IPS DF 19.7 (cell line): ENCODE measurements at places on chromosomes 4 and X.

DNA sequence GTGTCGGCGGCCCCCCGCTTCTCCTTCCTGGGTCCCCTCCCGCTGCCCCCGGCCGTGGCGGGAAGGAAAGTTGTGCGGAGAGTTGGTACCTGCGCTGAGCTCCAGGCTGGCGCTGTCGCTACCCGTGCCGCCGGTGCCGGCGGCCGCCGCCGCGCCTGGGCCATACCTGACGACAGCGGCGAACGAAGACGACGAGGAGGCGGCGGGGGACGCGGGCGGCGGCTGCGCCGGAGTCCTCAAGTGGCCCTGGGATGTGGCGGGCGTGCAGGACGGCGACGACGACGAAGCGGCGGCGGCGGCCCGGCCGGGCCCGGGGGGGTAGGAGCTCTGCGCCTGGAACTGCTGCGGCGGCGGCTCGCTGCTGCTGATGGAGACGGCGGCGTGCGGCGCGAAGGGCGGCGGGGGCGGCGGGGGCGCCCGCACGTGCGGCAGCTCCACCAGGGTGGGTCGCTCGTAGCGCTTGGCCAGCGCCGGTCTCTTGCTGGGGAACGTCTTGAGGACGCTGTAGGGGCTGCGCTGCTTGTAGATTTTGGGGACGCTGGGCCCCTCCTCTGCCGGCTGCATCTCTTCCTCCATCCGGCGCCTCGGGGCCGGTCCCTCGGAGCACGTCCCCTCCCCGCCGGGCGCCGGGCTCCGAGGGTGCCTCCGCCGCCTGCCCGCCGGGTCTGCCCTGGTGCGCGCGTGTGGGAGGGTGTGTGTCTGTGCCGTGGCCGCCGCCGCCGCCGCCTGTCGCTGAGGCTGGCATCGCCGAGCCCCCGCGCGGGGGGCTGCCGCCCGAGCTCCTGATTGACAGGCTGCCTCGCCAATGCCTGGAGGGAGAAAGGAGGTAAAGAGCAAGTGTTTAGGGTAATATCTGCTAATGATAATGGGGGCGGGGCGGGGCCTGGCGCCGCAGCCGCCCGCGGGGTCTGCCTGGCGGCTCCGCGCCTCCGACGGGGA lies 618 bp downstream of the BEND4 start:
- no peak for DNase-seq

DNA sequence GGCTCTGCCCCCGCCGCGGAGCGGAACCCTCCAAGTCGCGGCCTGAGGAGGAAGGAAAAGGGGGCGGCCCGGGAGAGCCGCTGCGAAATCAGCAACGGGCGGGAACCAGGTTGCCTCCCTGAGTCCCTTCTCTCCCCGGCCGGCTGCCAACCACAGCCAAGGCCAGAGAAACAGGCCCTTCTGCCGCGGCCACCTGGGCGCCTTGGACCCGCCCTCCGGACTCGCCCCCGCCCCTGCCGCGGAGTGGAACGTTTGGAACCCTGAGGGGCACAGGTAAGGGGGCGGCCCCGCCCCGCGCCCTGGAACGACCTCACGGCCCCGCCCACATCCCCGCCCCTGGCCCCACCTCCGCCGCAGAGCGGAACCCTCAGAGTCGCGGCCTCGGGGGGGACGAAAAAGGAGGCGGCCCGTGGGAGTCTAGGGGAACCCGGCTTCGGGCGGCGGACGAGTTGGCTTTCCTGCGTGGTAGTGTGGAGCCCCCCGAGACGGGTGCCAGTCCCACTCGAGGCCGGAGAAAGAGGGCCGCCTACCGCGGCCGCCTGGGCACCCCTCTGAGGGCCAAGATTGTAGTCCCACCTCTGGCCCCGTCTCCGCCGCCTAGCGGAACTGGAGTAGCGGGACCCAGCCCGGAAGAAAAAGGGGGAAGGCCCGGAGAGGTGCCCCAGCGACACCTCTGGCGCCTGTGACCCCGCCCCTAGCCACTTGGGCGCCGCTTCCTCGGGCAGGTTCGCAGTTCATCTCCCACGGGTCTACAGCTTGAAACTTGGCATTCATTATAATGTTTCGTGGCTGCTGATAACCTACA lies 669 bp upstream of the PHKA2 start:
- DNase-seq, result no peak

GRCh38 chr4:128450326-128451120 lies 162.9 kb upstream of the PGRMC2 start:
- no peak for DNase-seq

- no peak for DNase-seq
Measured at GRCh38 chr4:104073229-104073628, 353.4 kb upstream of the TACR3 start.

- no peak for DNase-seq
Measured at GRCh38 chrX:134024686-134025377, 39.4 kb upstream of the GPC3 start.

DNA sequence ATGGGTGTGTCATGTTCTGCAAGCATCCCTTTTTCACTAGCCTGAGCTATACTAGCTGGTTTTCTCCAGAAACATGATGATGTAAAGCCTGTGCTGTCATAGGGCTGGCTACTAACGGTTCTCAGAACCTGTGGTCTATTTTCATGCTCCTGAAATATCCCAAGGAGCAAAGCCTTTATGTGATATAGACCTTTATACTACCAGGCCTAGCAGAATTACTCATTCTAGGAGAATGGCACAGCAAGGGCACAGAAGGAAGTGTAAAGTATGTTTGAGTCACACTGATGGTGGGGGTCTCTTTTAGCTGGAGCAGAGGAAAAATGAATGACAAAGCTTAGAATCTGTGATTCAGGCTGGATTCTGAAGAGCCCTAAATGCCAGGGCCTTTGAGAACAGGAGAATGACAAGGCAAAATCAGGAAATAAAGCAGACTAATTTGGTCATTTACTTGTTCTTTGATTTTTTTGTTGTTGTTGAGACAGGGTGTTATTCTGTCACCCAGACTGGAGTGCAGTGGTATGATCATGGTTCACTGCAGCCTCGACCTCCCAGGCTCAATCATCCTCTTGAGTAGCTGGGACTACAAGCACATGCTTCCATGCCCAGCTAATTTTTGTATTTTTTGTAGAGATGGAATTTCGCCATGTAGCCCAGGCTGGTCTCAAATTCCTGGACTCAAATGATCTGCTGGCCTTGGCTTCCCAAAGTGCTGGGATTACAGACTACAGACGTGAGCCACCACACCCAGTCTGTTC lies 11.8 kb downstream of the TCEAL1 start:
- DNase-seq, result no peak

GRCh38 chr4:87530868-87531267 lies 1.7 kb upstream of the SPARCL1 start:
- no peak for DNase-seq

- DNase-seq, result no peak
Measured at GRCh38 chr4:158020176-158020575, 152.6 kb downstream of the GASK1B start.

DNA sequence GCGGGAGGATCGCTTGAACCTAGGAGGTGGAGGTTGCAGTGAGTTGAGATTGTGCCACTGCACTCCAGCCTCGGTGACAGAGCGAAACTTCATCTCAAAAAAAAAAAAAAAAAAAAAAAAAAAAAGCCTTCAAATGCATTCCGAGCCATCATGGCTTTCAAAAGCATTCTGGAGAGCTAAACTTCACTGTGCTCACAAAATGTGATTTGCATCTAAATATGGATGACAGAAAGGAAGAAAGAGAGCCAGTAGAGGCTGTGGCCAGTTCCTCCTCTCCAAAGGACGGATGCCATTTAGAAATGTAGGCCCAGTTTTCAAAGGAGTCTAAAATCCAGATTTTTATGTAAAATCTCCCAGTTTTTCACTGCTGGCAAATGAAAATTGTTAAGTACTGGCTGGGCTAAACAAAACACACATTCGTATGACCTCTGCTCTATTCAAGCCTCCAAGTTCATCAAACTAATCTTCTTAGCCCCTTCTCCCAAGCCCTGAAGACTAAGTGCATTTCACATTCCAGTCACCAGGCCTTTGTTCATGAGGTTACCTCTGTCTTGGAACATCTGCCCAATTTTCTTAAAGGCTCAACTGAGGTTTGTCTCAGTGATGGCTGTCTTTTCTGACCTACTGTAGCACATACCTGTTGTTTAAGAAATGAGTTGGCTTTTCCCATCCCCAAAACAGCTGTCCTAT lies 22.0 kb downstream of the SLC25A43 start:
- no peak for DNase-seq

GRCh38 chrX:20265726-20266681 lies 705 bp downstream of the RPS6KA3 start:
- no peak for DNase-seq

- DNase-seq, result no peak
Measured at GRCh38 chr4:89563431-89563830, 255.8 kb upstream of the GPRIN3 start.

- no peak for DNase-seq
Measured at GRCh38 chrX:150362599-150363481, at the start of gene MAMLD1. Gene MAMLD1, plus strand, starts transcription at chrX:150363317. Its CDS starts 82,200 bp downstream, at chrX:150445517.

DNA sequence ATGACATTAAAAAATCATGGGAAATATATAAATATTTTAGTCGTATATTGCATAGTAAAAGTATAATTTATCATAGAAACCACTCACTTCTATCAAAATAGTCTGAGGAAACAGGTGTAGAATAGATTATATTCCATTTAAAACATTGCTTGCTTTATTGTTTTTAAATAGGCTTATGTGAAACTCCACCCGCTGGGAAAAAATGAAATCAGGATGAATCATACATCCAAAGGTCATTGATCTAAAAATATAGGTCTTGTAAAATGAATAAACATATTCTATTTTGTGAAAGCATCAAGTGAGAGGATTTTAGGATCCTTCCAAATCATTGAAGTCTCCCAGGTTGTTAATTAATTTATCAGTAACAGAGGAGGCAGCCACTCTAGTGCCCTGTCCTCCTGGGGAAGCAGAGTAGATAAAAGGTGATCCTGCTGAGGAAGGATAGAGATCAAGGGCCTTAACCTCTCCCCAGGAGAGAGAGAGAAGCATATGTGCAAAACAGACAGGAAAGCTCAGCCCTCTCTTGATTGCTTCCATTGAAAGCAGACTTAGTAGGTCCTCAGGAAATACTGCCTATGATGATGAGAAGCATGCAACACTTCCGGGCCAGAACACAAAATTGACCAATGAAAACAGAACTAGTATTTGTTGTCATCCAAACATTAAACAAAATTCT lies 96.8 kb upstream of the MAP9 start:
- no peak for DNase-seq

GRCh38 chrX:20596856-20597255 lies 330.1 kb upstream of the RPS6KA3 start:
- DNase-seq, result no peak

DNA sequence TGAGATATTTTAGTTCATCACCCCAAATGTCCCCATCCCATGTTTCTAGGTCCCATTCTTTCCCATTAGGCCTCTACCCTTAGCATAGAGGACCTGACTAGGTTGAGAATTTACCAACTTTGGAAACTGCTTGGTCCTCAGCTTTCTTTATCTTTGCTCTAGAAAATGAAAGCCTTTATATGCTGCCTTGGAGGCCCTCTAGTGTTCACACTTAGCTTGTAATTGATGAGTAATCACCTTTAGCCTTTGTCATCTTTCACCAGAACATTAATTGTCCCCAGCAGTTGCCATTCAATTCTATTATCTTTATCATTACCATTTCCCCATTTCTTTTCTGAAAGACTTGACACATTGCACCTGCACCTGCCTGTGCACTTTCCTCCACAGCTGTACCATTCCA lies 589.2 kb upstream of the NR3C2 start:
- DNase-seq, result no peak

DNA sequence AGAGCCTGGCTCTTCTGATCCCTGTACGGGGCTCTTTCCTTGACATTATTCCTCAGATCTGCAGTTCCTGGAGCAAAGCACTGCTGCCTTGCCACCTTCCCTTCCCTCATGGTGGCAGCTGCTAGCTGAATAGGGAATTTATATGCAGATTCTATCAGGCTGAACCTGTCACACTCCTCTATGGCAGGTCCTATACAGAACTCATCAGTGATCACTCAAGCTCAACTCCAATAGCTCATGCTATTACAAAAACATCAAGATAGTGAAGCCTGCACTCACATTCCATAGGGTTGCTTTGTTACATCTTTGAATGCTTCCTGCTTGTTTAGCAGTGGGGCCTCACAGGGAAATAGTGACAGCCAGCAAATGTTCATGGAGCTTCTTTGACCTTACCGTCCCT lies 71.7 kb downstream of the SLC2A9 start:
- no peak for DNase-seq

DNA sequence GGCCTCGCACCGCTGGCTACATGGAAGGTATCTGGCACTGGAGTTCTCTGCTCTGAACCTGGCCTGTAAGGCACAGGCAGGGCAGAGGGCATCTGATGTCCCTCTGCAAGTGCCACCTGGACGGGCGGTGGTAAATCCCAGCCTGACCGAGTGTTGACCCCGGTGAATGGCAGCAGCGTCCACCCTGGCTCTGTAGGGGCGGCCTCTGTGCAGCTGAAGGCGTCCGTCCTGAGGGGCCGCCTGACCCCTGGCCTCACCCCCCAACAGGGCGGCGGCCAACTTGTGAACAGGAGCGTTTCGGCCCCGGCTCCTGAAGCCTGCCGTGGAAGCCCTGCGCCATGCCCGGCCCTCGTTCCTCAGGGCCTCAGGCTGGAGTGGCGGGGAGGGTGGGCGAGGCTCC lies 51.4 kb downstream of the CPZ start:
- DNase-seq, result no peak

DNA sequence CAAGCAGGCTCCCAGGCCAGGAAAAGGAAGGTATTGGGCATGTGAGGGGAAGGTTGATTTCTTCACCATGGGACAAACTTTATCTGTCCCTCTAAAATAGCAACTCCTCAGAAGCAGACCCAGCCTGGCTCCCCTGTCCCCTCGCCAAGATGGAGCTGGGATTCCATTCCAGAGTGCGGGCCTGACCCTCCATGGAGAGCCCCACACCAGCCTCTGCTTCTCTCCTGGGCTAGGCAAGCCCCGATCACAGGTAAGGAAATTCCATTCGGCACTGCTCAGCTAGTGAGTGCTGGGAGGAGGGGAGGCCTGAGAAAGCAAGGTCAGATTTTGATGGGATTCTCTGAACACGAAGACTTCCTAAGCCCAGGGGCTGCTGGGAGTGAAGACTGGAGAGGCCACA lies 98.4 kb downstream of the EFNB1 start:
- no peak for DNase-seq

DNA sequence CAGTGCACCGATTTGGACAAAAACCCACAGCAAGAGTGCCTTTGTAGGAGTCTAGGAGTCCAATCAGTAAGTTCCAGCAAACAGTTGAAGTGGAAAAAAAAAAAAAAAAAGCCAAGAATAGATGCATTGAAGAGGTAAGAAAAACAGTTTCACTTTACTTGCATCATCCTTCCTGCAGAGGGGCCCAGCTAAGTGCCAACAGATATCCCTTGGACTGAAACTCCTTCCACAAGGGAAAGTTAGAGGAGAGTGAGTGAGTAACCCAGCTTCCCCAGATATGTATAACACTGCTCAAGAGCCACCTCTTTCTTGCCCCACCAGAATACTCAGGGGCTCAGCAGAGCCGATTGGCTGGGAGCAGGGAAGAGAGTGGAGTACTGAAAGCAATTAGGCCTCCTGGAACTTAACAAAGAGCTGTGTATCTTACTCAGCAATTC lies 617.7 kb upstream of the SMIM31 start:
- no peak for DNase-seq

- no peak for DNase-seq
Measured at GRCh38 chrX:55522596-55523276, 33.1 kb upstream of the USP51 start.

- no peak for DNase-seq
Measured at GRCh38 chr4:109078724-109079123, 223.7 kb downstream of the COL25A1 start.

- no peak for DNase-seq
Measured at GRCh38 chr4:244471-244870, 60.8 kb downstream of the ZNF732 start.

- no peak for DNase-seq
Measured at GRCh38 chr4:79211490-79211889, 114.4 kb downstream of the NAA11 start.

- DNase-seq, result no peak
Measured at GRCh38 chr4:3864742-3865721, 98.8 kb downstream of the ADRA2C start.

- no peak for DNase-seq
Measured at GRCh38 chr4:55118397-55118796, 7.0 kb downstream of the KDR start.
